DMS79 (cell line): ENCODE measurements at places on chromosomes 12 and 14.

DNA sequence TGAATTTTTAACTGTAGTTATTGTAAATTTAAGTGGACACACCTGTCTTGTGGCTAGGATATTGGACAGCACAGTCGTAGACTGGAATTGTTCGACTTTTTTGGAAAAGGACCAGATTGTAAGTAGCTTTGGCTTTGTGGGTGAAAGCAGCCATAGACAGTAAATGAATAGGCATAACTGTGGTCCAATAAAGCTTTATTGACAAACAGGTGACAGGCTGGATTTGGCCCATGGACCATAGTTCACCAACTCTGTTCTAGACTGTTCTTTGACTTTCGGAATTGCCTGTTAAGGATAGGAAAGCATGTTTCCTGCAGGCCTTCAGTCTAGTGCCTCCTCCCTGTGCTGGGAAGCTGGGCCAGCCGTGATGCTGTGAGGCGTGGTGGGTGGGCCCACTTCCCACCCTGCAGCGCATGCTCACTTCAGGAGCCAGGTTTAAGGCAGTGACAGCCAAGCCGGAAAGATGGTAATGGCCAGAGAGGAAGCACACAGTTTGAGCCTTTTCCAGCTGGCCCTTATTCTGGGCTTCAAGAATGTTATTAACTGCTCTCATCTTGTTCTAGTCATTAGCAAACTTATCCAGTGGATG, 51.8 kb downstream of the PPP2R5C start:
- no peak for DNase-seq

DNA sequence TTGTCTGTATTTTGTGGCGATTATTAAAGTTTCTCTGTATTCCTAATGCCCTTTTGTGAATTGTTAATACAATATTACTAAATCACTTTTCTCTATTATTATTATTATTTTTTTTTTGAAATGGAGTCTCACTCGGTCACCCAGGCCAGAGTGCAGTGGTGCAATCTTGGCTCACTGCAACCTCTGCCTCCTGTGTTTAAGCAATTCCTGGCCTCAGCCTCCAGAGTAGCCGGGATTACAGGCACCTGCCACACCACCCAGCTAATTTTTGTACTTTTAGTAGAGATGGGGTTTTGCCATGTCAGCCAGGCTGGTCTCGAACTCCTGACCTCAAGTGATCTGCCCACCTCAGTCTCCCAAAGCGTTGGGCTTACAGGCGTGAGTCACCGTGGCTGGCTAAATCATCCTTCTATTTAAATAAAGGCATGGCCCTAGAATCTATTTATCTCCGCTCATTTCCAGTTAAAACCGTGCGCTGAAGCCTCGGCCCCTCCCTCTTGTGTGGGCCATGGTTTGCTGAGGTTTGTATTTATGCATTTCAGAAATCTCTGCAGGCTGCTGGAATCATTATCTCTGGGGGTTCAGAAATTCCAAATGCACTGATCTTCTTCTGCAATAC, 1136.4 kb upstream of the TMEM132C start:
- DNase-seq = no peak

- DNase-seq = no peak
These were observed 498.3 kb upstream of the NOVA1 start for GRCh38 chr14:27096091-27096490.

DNA sequence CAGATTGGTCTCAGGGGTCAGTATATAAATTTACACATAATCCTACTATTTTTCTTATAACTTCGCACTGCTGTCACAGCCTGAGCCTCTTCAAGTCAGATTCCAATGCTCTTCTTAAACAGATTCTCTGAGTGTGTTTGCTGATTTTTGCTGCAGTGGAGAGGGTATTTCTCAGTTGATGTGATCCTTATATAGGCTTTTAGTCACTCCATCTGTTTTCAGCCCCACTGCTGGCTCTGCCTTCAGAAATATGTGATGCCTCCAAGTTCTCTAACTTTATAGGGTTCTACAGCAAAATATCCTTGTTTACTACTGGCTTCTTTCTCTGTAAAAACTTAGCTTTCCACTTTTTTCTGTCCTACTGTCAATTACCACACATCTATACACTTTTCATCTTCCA, 702.7 kb downstream of the NRXN3 start:
- no peak for DNase-seq

GRCh38 chr12:107547389-107547788, 138.2 kb upstream of the PWP1 start:
- no peak for DNase-seq

DNA sequence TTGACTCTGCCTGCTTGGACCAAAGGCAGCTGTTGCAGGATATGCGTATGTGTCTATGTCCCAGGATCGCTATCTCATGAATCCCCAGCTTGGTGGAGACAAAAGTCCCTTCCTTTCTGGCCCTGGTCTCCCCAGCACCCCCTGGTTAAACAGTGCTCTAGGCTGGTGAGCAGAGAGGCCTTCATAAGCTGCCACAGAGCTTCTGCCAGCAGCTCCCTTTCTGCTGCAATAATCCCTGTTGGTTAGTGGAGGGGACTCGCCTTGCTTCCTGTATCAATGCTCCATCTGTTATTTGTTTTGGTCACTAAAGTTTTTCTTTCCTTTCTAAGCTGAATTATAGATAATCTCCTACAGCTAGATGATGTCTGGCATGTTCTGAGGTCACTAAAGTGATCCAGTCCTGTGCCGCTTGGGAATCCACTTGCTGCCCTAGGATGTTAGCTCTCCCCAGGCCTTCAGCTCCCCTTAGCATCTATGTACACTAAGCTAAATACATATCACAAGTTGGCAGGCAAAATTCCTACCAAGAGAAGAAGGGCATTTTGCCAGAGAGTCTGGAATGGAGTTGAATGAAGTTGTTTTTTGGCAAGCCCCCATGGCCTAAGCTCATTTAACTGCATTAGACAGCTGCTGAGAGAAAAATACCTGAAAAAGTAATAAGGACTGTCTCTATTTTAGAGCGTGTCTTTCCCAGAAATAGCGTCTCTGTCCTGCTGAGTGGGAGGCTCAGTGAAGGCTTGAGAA, 47.8 kb downstream of the RDH12 start:
- DNase-seq = no peak

DNA sequence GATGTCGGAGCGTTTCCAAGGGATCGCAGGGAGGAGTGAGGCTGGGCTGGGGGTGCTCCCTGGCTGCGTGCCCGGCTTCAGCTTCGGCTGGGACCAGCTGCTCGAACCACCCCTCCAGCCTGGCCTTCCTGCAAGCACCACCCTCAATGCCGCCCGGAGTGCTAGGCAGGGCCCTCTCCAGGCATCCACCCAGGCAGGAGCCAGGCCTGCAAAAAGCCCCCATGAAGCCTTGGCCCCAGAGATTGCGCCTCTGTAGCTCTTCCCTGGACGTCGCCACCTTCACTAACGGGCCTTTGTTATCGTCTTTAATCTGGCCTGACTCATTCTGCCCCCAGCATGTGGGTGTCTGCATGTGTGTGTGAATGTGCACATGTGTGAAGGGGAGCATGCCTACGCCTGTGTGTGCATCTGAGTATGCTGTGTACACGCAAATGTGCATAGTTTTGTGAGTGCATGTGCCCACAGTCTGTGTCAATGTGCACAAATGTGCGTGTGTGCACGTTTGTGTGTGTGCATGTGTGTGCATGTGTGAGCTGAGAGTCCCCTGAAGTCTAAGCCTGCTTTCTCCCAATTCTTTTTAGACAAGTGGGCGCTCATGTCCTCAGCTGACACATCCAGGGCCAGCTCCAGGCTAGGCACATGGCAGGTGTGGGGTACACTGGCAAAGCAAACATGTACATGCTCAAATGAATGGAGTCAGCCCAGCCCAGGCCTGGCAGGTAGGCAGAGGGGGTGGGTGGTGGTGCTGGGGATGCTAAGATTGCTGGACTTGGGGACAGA, 195.4 kb upstream of the C14orf180 start:
- DNase-seq = no peak

DNA sequence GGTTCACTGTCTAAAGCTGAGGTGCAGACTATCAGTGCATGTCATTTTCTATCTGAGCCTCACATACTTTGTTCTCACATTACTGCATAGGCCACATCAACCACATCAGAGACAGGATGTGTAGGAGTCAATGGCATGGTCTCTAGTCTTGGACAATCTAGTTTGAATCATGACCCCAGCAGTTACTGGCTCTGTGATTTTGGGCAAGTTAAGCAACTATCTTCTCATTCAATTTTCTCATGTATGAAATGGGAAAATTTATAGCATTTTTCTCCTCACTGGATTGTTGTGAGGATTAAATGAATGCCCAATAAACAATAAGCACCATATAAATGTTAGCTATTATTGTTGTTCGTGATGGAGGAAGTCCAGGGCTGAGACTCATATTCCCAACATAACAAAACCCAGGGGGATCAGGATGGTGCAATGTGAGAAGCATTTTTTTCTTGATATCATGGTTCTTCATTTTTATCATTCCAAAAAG, 432.6 kb downstream of the LRIG3 start:
- no peak for DNase-seq

GRCh38 chr12:59928416-59928815, 332.6 kb downstream of the SLC16A7 start:
- no peak for DNase-seq
